ENCODE measurements at places on chromosomes 5 and 9.

DNA sequence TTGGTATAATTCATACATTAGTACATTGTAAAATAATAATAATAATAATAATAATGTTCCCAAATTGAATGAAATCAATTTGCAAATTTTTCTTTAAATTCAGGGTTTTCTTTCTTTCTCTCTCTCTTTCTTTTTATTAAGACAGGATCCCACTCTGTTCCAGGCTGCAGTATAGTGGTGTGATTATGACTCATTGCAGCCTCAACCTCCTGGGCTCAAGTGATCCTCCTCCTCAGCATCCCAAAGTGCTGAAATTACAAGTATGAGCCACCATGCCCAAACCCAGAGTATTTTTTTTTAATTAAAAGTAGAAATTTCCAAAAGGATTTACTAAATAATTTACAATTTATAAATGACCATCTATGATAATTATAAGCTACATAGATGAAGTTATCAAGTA, 117.7 kb downstream of the HOMER1 start:
- DNase-seq: no peak

DNA sequence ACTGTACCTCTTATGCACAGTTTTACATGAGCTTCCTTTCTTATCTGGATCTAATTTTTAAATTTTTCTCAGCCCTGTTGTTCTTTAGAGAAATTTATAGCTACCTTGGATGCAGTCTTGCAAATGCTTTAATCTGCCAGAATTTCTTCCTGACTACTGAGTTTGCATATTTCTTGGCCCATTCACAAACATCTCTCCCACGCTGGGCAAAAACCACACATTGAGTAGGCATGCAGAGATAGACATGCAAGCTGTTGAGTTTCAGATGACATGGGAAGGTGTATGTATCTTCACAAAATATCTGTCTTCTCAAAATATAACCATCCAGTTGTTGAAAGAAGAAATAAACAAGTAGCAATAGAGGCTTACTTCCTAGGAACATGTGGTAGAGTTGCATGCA, 101.2 kb downstream of the PARP8 start:
- no peak for DNase-seq

GRCh38 chr5:73365301-73365853, 83.2 kb downstream of the FOXD1 start:
- DNase-seq: no peak

DNA sequence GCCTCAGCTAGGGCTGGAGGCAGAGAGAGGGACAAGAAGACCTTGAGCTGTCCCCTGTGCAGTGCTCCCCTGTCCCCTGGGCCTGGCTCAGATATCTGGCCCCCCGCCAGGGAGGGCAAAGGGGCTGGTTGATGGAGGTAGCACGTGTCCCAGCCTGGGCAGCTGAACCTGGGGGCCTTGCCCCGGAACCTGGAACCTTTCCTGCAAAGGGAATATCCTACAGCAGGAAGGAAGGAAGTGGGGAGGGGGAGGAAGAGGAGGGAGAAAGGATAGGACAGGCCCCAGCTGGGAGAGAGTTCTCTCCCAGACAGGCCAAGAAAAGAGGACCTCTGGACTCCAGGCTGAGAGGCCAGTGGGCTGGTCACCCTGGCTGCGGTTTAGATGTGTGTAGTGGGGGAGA, 27.6 kb upstream of the PSD2 start:
- no peak for DNase-seq

DNA sequence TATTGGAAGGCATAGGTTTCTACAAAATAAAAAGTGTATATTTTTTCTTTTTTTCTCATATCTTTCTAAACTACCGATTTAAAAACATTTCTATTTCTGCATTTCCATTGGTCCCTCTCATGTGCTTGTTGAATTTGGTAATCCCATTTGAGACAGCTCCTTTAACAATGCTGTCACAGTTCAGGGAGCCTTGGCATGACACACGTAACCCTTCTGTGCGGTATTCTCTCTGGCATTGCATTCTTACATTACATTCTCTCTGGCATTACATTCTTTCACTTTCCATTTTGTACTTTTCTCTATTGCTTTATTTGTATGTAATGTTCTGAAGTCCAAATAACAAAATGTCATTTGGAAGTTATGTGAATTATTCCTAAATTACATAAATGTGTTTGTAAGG, 150.7 kb upstream of the RASGRF2 start:
- DNase-seq: no peak

DNA sequence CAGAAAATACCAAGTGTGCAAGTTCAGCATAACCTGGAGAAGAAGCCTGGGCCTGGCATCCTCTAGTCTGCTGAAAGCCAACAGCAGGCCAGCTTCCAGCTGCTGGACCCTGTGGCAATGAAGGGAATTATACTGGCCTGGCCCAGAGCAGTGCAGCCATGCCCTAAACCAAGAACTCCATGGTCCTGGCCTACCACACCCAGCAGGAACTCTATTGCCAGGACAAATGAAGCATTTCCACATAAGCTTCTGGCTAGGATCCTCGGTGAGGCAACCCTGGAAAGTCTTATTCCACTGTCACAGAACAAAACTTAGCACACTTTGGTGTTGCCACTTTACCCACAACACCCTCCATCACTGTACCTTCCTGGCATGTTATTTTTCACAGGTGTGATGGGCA, 35.5 kb downstream of the CDK5RAP2 start:
- no peak for DNase-seq
